ENCODE measurements at places on chromosomes 3 and 15.

- peak; percentile 63 for DNase-seq
These were observed 23.0 kb downstream of the UBP1 start for GRCh38 chr3:33417066-33417673.

DNA sequence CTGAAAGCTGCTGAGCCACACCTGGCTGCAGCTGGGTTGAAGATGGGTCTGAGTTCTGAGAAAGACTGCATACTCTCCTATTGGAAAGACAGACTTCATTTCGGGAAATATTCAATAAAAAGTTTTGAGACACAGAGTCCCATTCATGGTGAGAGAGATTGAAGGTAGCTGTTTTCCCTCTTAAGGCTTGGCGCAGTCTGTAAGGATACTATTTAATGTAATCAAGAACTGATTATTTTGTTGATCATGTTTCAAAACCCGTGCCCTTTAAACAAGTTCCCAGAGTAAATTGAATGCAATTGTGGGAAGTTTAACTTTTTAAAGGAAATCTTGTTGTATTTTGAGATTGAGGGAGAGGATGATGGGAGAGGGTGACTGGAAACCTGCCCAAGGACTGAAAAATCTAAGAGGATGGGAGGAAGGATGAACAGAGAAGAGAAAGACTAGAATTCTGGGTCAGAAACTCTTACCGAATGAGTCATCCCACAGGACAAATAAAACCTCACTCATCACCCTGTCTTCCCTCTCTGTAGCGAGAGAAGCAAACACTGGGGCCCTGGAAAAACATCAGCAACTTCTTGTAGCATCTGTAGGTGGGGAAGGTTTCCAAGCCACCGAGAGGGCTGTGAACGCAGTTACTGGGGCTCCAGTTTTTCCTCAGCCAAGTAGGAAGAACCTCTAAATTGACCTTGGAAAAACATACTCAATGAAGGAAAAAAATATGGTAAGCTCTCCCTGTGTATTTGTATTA lies 193.2 kb upstream of the TPRG1 start:
- DNase-seq, result peak; percentile 42

GRCh38 chr15:63347074-63347857 lies 34.4 kb downstream of the CA12 start:
- peak; percentile 27 for DNase-seq

GRCh38 chr3:37131860-37132144 lies 42.6 kb downstream of the LRRFIP2 start:
- DNase-seq, result no peak

GRCh38 chr3:86984271-86984670 lies 6.7 kb downstream of the VGLL3 start:
- peak; percentile 77 for DNase-seq

DNA sequence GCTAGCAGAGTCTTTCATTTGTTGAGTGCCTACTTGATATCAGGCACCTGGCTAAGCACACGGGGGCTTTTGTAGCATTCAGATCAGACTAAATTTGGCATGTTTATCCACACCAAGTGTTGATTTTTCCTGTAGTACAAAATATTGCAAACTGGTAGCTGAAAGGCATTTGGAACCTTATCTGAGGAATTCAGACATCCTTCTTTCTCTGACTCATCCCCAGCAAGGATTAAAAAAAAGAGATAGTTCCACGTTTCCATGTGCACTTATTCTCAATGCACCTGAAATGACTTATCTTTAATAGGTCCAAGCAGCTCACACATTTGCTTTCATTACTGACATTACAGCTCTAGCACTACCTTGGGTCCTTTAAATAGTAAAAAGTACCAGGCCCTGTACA lies 786.0 kb upstream of the GRM7 start:
- DNase-seq, result no peak

GRCh38 chr3:195081242-195081963 lies 189.6 kb downstream of the XXYLT1 start:
- DNase-seq, result peak; percentile 68

GRCh38 chr3:134339331-134339730 lies 34.9 kb downstream of the AMOTL2 start:
- no peak for DNase-seq

DNA sequence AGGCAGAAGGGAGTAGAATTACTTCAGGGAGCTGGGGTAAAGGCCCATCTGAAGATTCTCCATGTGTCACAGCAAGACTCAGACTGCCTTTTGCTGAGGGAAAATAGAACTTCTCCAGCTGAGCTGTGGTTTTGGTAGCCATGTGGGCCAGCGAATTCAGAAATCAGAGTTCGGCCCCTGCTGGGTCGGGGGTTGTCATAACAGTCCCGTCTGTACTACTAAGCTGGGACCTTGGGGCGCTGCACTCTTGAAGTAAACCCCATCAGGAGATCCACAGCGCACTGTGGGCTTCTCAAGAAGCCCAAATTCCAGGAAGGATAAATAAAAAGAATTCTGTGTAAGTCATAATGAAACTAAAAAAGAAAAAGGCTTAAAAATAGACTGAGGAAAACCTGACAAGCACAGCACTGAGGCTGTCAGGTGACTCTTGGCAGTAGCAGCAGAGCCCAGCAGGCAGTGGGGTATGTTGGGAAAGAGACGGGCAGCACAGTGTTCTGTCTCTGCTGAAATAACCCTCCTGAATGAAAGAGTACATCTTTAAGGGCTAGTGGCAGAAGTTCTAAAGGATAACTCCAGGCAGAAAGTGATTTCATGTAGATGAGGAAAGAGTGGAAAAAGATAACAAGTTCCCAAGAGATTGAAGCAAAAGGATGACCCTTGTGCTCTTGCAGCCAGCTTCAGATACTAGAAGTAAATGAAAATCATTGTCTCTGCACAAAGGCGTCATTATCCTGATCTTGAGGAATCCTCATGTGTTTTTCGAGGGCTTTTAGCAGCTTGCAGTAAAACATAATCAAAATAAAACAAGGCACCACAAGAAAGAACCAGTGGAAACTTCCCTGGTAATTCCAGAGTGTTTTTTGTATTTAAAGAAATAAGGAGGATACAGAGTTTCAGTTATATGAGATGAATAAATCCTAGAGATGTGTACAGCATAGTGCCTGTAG lies 74.5 kb downstream of the RAB7A start:
- peak; percentile 21 for DNase-seq

GRCh38 chr3:170724599-170725280 lies 138.9 kb upstream of the SLC7A14 start:
- peak; percentile 92 for DNase-seq

DNA sequence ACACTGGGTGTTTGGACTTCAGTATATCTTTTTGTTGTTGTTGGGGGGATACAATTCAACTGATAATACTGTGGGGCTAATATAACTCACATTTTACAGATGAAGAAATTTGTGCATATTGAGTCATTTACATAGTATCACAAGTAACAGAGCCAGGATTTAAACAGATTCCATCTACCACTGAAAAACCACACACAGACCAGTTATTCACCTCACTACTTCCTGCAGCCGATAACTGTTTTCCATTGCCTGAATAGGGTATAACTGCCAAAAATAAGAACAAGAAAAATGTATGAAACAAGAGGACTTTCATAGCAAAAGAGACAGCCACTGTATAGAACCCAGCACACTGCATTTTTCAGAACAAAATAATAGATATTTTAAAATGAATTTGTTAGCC lies 215.8 kb upstream of the CNTN6 start:
- DNase-seq, result no peak

DNA sequence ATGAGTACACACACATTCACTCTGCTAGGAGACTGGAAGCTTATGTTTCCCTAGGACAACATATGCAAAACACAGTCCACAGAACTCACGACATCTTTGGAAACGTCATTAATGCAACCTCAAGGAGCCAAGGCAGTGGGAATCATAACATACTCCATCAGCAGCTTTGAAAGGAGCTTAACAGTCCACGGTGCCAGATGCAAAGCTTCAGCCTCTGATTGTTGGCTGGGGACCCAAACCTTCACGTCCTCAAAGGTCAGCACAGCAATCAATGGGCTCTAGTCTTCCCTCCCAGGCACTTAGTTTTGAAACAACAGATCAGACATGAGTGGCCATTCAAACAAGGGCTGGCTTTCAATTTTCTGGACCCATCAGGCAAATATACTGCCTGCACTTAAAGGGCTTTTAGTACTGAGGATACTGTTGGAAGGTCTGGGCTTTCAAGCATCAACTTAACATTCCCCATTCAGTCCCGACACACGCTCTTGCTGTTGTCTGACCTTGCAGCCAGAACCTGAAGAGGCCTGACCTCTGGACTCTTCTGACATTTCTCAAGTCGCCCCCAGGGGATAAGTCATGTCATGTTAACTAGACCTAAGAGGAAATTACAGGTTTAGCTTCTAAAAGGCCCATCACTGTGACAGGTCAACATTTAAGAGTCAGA lies 223.0 kb downstream of the PDZRN3 start:
- DNase-seq, result no peak

- no peak for DNase-seq
These were observed 1375.4 kb downstream of the NSUN3 start for GRCh38 chr3:95438274-95438673.

DNA sequence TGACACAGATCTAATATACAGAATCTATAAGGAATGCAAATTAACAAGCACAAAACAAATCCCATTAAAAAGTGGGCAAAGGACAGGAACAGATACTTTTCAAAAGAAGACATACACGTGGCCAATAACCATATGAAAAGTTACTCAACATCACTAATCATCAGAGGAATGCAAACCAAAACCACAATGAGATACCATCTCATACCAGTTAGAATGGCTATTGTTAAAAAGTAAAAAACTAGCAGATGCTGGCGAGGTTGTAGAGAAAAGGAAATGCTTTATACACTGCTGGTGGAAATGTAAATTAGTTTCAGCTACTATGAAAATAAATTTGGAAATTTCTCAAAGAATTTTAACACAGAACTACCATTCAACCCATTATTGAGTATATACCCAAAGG lies 50.7 kb downstream of the ADAMTS17 start:
- DNase-seq, result peak; percentile 41

DNA sequence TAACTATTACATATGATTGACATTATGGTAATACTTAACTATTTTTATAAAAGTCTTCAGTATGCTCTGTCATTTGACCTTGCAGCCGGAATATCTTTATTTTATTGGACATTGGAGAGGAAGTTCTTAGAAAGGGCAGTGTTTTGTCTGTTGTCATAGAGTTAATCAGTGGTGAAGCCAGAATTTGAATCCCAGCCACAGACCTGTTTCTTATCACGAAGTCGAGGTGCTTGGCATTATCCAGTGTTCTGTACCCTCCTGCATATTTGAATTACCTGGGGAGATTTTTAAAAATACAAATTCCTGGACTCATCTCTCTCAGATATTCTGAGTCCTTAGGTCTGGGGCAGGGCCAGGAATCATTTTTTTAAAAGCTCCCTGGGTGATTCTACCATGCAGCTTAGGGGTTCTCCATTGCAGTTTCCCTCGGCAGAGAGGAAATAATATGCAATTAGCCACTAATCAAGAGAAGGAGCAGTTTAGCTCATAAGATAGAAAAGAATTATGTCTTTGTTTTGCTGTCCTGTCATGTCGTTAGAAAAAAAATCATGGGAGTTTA lies 195.6 kb upstream of the CFAP20DC start:
- peak; percentile 73 for DNase-seq

DNA sequence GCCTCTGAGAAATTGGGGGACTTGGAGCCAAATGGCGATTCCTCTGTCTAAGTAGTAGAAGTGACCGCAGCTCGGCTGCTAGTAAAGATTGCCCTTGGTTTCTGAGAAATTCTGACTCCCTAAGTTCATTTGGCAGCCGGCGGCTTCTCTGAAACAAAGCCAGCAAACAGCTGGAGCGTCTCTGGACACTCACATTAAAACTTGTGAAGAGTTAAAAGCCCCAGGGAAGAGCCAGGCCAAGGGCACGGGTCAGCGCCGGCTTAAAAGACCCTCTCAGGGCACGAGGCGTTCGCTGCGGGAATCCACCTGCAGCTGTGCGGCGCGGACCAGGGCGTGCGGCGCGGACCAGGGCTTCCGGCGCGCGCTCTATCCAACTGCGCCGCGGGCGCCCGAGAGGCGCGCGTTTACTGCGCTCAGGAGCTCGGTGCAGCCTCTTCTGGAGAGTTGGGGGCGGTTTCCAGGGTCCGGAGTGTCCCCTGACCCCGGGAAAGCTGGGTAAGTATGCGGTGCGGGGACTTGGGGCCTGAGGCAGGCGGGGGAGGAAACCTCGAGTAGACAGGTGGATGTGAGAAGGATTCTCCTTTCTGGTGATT lies at the start of gene COL6A5:
Gene COL6A5, plus strand, starts transcription at position 186 of the 593 bp plus-strand sequence. CDS start 27,967 bp downstream, outside the sequence.
- DNase-seq, result no peak

- peak; percentile 63 for DNase-seq
These were observed at the start of gene TEX55 for GRCh38 chr3:119145500-119146167. TEX55 (plus strand) TSS chr3:119146165; CDS start chr3:119146190, 25 bp downstream.

GRCh38 chr3:188267790-188268335 lies 113.9 kb downstream of the LPP start:
- no peak for DNase-seq

- no peak for DNase-seq
These were observed 242.1 kb upstream of the CTDSPL start for GRCh38 chr3:37619568-37619967.

- DNase-seq, result no peak
These were observed 30.7 kb upstream of the ST3GAL6 start for GRCh38 chr3:98732286-98733052.

- DNase-seq, result no peak
These were observed 397.2 kb downstream of the OCA2 start for GRCh38 chr15:27701956-27702355.

DNA sequence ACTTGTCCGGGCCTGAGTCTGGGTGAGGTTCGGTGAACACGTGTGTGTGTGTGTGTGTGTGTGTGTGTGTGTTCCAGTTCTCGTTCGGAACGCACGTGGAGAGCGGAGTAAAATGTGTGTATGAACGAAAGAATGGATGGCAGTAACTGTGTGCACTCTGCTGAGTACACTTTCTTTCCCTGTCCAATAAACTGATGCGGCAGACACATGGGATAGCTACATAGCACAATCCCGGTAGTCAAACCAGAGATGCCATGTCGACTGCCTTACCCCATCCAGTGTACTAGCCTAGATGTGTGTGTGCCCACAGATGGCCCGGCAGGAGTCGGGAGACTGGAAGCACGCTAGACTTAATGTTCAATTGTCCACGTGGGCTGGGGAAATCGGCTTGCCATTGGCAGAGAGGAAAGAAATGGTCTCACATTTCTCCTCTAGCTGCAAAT lies 507 bp upstream of the GOLIM4 start:
- DNase-seq, result peak; percentile 89

- no peak for DNase-seq
These were observed 143.3 kb upstream of the SLCO3A1 start for GRCh38 chr15:91710080-91710698.

- DNase-seq, result no peak
These were observed 1010.8 kb downstream of the FHIT start for GRCh38 chr3:60240492-60240891.

GRCh38 chr15:36278219-36278618 lies 301.2 kb upstream of the CDIN1 start:
- peak; percentile 46 for DNase-seq

- no peak for DNase-seq
These were observed 25.4 kb downstream of the DENND4A start for GRCh38 chr15:65766422-65767263.

DNA sequence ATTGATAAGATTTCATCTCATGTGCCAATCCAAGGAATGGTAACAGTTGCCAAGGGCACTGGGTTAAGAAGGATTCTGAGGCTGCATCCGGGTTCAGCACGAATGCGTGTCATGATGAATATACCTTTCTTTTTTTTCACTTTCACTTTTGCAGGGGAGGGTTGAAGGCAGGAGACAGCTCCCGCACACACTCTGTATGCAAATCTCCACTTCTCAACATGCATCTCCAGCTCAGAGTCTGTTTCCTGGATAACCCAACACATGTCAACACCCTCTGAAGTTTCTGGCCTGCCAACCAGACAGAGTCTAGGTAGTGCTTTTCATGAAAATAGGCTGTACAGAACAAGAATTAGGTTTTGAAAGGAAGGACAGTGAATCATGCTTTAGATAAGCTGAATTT lies 21.6 kb downstream of the B4GALT4 start:
- DNase-seq, result no peak
